Muscle of arm (tissue), 14 donors: ENCODE measurements at places on chromosomes 5 and 9.

GRCh38 chr5:66230551-66230950 lies 86.5 kb downstream of the SREK1 start:
- no peak for DNase-seq

- no peak for DNase-seq
Measured at GRCh38 chr5:156314416-156314815, 12.5 kb upstream of the SGCD start.

GRCh38 chr5:74295676-74296075 lies 344.9 kb downstream of the ENC1 start:
- no peak for DNase-seq

DNA sequence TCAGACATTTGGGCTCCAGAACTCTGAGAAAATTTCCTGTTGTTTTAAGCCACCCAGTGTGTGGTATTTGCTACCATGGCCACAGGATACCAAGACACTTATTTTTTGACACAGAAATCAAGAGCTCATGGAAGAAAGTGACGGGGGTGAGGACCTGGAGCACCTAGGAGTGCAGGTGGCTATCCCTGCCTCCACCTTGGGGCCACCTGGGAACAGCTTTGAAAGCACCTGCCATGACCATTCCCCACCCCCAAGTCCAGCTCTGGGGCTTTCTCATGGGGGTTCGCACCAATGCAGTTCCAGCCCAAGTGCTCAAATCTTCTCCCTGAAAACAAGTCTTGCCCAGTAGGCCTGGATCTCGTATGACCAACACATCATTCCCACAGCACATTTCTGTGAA lies 214.9 kb upstream of the IRX1 start:
- DNase-seq: no peak
